ENCODE measurements at places on chromosomes 11 and 22.

DNA sequence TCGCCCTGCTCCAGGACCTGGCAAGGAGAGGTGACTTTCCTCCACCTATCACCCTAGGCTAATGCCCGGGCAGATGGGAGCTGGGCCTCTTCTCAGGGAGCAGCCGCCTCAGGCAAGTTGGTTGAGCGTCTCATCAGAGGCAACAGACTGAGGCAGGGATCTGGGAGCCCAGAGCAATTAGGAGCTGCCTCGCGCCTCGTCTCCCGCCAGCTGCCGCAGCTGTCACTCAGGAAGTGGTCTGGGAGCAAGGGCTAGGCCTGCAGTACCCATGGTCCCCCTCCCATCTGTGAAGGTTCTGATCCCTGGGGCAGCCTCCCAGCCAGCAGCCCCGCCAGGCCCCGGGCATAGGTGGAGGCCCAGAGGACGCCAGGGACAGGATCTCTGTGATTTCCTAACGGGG lies 4.6 kb upstream of the CABP7 start:
- DNase-seq = no peak

GRCh38 chr11:35142481-35143075 lies 3.6 kb downstream of the CD44 start:
- no peak for DNase-seq

- DNase-seq = no peak
Observed at GRCh38 chr11:86196913-86197312, 47.6 kb upstream of the EED start.

DNA sequence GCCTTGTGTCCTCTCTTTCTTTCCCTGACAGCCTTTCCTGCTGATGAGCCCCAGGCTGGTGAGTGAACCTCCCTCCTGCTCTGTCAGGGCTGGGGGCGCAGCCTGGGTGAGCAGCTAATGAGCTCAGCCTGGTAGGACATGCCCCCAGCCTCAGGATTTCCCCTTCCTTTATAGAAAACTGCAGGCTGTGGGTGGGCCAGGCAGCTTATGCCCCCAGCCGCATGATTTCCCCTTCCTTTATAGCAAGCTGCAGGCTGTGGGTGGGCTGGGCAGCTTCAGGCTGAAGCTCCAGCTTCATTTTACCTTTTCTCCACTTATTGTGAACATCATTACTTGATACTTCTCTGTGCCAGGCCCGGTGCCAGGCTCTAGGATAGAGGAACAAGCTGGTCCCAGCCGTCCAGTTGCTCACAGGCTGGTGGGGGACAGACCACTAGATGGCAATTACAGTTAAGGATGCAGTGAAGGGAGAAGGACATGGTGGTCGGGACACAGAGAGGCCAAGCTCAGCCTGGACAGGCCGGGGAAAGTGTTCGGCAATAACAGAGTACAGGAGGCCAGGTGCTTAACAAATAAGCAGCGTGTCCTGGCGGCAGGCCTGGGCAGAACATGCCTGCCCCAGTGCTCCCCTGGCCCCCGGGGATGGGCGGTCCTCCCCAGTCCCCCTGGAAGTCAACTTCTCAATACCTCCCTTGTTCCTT lies 5.3 kb downstream of the LGALS12 start:
- no peak for DNase-seq

DNA sequence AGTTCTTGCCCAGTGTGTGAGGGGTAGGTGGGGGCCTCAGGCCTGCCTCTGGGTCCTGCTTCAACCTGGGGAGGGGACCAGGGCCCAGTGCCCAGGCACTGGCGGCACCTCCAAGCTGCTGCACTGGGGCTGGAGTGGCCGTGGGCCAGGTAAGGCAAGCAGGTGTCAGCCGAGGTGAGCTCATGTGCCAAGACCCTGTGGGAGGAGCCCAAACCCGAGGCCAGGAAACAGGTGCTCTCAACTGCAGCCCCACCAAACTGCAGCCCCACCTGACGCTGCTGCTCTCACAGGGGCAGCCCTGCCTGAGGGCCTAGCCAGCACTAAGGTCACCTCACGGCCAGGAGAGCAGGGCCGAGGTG lies 18.1 kb upstream of the GNB1L start:
- no peak for DNase-seq
